C1 segment of cervical spinal cord (tissue), 14 donors: ENCODE measurements at places on chromosomes 5 and 9.

DNA sequence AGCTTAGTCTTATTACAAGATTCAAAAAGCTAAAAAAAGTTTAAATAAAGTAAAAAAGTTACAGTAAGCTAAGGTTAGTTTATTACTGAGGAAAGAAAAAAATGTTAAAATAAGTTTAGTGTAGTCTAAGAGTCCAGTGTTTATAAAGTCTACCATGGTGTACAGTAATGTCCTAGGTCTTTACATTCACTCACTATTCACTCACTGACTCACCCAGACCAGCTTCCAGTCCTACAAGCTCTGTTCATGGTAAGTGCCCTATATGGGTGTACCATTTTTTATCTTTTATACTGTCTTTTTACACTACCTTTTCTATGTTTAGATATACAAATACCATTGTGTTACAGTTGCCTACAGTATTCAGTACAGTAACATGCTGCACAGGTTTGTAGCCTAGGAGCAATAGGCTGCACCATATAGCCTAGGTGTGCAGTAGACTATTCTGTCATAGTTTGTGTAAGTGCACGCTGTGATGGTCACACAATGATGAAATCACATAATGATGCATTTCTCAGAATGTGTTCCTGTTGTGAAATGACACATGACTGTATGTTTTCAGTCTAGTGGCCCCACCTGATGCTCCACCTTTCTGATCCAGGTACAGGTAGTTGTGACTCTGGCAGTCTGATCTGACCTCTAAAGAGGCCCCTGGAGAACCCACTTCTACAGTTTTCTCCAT is 45.7 kb downstream of the SNX18 start:
- DNase-seq, result no peak

- DNase-seq, result no peak
Observed at GRCh38 chr5:108201721-108202120, 180.2 kb downstream of the FBXL17 start.

DNA sequence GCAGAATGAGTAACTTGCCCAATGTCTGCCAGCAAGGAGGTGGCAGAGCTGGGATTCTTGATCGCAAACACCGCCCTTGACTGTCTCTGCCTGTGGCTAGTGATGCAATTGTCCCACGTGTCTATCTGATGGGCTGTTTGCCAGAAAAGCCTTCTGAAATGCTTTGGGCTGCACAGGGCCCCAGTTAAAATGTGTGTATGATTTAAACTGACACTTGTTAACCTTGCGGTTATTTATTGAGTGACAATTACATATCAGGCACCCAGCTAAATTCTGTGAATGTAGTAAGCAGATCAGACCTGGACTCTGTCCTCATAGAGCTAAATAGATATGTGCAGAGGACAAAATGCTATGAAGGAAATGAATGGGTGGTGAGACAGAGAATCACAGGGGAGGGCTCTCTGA is 11.6 kb upstream of the IL12B start:
- DNase-seq, result no peak

DNA sequence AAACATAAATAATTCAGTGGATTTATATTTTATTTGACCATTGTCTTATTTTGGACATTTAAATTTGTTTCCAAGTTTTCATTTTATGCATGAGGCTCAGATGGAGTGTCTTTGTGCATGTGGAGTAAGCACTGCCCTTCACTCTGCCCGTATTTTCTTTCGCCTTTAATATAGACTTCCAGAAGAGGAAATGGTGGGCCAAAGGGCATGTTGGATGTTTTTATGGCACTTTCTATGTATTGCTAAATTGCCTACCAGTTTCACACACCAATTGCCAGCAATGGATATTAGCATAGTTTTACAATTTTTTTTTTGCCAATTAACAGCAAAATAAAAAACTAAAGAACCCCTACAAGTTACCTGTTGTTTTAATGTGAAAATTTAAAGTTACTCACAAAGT is 38.4 kb downstream of the ZSWIM6 start:
- DNase-seq, result no peak

DNA sequence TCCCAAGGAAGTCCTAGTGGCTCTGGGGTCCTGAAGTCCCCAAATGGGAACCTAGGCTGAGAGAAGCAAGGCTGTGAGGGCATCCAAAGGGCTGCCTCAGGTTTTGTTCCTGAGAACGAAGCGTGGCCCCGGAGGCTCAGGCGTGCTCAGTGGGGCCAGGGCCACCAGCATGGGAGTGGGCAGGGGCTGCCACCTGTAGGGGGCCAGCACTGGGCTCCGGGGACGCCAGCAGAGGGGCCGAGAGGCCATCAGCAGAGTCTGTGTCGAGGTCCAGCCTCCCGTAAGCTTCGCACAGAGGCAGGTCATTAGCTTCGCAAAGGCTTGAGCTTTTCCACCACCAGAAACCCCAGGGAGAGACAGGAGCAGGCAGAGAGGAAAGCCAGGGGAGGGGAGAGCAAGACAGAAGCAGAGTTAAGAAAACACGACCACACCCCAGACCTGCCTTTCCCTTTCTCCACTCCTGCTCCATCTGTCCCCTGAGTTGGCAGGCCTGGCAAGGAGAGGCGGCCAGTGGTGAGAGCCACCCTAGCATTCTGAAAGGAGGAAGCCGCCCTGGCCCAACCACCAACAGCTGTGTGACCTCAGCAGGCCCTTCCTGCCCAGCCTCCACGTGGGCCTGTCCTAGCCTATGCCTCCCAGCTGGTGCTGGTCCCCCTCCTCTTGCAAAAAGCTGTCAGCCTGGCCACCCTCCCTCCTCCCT is 5.5 kb upstream of the SURF6 start:
- no peak for DNase-seq

- no peak for DNase-seq
Observed at GRCh38 chr5:28328681-28329080, 1290.3 kb upstream of the CDH9 start.

DNA sequence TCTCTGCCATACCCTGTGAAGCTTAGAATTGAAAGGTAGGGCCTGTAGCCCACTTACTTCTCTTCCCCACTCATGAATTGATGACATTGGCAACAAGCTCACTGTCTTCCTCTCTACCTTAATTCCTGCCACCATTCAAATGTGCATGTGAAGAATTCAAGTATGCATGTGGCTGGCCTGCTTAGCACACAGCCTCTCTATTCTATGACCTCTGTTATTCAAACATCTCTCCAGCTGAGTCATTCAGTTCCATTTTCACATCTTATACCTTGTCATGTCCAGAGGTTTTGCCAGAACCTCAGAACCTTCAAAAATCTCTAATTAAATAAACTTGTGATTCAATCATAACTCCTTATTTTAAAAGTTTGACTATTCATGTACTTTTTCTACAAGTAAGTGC is 114.7 kb upstream of the MAN2A1 start:
- no peak for DNase-seq
